ENCODE measurements at places on chromosomes 12 and 14.

- DNase-seq, result peak; percentile 25
These were observed 100.5 kb downstream of the PIWIL1 start for GRCh38 chr12:130438243-130438620.

- DNase-seq, result no peak
These were observed 228.1 kb downstream of the KCNC2 start for GRCh38 chr12:74981541-74981940.

- DNase-seq, result no peak
These were observed 45.4 kb upstream of the SRP54 start for GRCh38 chr14:34937442-34937841.

DNA sequence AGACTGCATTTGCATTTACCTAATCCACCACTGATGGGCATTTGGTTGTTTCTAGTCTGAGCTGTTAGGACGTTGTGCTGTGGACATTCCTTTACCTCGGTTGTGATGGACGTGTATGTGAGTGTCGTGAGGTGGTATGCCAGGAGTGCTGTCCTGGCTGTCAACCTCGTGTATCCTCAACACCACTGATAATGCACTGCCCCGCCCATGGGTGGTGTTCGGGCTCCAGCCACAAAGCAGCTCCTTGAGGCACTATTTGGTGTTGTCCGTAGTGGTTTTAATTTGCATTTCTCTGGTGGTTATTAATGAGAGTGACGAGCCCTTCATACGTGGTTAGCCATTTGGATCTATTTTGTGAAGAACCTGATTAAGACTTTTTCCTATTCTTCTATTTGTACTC lies 87.6 kb downstream of the PPP2R5C start:
- no peak for DNase-seq

DNA sequence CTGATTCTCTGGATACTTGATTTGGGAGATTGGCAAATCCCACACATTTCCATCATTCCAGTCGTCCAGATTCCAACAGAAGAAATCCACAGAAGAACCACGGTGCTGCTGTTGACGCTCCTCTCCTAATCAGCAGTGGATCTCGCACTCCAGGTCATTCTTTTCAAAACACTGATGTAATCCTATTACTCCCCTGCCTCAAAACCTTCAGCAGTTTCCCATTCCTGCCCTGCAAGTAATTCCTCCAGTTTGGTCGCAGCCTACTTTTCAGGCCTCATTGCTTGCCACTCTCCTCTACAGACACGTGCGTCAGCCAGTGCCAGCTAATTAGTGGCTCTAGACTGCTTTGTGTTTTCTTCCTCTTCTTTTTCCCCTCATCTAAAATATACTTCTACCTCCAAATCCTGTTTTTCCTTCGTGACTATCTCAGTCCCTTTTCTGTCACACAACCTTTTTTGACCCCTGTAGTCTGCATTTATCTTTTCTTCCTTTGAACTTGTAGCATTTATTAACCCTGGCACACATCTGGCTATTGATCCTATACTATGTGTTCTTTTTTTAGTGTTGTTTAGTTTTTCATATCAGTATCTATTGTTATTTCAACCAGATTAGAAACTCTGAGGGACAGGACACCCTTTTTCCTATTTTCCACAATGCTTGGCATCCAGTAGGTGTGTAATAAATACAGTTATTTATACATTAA lies 36.8 kb downstream of the PRORP start:
- no peak for DNase-seq

DNA sequence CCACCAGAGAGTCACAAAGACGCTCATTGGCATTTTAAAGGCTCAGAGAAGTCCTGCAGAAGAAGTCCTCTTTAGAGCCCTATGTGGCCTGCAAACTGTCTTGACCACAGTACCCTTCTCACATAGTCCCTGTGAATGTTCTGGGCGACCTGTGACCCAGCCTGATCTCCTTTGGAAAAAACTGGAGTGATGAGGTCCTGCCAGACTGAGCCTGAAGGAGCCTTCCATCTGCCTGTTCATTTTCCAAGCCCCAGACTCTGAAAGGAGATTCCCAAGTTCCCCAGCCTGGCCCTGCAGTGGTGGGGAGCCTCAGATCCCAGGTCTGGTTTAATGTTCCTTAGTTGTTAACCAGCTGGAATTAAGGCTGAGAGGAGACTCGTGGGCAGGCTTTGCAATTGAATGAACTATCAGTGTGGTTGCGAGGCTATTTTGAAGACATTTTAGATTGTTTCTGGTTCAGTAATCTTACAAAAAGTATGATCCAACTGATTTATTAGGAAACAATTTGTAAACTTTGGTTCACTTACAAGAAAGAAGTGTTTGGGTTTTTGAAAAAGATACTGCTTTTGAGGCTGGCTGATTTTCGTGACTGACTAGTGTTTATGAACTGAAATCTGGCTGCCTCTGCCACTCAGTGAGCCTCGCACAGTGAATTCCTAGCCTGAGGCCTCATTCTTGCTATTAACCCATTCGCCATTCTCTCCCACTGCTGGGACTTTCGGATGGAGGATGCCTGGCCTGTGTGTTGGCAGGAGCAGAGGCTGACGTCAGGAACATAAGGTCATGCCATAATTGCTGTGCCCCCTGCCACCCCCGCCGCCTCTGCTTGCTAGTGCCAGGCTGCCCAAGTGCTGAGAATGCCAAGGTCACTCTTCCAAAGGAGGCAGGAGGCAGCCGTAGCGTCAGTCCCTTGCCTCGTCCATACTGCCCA lies 249.0 kb downstream of the CACNA1C start:
- DNase-seq, result no peak

DNA sequence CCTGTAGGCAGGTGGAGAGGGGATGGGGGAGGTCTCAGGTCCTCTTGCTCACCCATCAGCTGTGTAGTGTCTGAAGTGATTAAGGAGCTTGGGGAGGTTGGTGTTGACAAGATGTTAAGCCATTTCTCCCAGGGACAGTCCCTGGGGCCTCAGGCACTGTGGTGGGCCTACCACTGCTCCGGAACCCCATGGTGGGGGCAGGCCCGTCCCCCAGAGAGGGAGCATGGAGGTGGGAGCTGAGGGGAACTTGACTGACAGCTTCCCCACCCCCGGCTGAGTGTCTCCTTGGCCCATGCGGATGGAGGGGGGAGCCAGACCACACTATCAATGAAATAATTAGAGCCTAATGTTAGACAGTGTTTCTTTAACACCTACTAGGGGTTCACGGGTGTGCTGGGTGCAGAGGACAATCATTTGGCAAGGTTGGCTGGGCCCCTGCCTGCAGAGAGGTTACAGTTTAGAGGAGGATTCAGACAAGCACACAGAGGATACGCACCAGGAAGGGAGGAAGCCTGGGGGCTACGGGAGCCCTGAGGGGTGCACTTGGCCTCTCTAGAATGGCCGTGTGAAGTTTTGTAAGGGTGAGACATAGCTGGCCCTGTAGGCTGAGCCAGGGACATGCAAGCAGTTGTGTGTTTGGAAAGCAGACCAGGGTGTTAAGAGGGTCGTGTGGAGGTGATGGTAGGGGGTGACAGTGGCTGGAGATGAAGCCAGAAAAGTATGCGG lies 19.3 kb upstream of the KRT80 start:
- DNase-seq, result peak; percentile 12
